CD14-positive monocyte (primary cell): ENCODE measurements at places on chromosomes 11 and 22. TPM values are rescaled to one million over a fixed set of nuclear protein-coding genes. Genes with fewer than 3 reads are reported as not detected.

Gene CCDC87
- polyA plus RNA-seq: not detected

Gene RASSF10
- not detected for polyA plus RNA-seq

DNA sequence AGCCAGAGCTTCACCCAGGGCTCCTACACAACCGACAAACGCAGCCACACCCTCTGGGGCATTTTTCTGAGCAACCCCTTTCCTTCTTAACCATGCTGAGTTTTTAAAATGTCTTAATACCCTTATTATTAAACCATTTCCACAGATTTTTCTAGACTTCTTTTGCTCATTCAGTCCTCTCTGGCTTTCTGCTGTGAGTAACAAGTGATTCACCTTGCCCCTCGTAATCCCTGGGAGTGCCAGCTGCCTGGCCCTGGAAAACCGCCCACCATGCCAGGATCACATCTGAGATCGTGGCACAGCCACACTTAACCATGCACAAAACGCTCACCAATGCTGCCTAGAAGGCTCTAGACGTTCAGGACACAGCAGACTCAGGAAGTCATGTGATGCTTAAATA, 25.4 kb downstream of the YPEL1 start:
- no peak for DNase-seq

DNA sequence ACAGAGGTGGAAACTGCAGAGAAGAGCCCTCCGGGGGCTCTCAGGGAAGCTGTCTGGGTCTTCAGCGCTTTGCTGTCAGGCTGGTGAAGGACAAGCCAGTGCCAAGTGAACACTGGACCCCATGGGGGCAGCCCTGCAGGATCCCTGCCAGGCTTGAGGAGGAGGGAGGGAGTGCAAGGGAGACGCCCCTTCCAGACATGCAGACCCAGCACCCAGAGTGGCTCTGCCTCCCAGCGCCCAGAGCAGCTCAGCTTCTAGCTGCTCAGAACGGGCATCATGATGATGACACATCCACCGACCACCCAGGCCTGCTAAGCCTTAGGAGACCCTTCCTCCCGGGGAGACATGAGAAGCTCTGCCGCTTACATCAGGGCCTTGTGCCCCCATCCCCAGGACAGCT, 39.7 kb downstream of the TBX1 start:
- DNase-seq: no peak

DNA sequence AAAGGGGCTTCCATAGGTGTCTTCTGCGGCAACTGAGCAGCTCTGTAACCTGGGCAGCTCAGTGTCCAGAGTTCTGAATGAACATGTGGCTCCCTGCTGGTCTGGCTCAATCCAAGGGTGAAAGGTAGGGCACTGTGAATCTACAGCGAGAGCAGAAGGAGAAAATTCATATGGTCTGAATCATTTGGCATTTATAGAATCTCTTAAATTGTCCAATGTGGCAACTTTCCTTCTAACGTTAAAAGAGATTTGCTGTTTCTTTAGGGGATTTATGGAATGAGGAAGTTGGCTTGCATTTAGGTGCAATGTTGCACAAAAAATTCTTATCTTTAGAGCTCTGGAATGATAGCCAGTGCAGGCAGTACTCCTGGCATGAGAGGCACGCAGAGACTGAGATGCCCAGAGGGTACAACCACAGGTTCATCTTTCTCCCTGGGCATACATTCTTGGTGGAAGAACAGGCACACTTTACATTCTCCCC, 17.0 kb downstream of the ATXN10 start:
- no peak for DNase-seq

DNA sequence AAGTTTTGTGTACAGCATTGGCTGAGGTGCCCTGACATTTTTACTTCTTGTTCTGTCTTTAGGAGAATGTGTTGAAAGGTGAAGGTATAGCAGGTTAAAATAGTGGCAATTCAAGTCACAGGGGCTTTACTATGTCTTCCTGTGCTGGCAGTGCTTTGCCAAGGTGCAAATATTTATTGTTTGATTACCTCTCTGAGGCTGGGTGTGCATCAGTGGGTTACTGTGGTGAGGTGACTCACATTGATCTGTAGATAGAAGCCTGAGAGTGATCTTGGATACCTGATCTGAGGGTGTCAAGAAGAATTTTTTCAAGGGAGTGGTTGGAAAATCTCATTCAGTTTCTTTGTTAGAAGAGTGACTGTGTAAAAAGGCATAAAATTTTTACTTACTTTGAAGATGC, 90.0 kb downstream of the ARHGAP42 start:
- no peak for DNase-seq

GRCh38 chr22:27487600-27488452, 313.7 kb downstream of the MN1 start:
- DNase-seq: no peak

- no peak for DNase-seq
Observed at GRCh38 chr22:29482726-29483125, 2.7 kb downstream of the NEFH start.

DNA sequence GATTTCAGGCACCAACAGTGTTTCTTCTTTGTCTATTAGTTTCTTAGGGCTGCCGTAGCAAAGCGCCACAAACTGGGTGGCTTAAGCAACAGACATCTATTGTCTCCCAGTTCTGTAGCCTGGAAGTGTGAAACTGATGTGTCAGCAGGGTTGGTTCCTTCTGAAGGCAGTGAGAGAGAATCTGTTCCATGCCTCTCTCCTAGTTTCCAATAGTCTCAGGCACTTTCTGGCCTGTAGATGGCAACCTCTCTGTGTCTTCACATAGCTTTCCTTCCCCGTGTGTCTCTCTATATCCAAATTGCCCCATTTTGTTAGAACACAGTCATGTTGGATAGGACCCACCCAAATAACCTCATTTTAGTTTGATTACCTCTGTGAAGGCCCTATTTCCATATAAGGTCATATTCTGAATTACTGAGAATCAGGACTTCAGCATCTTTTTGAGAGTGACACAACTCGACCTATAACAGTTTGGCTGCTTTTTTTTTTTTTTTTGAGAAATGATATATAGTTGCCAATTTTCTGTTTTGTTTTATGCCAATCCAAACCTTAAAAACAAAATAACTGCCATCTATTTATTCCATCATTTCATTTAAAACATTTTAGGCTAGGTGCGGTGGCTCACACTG, 108.2 kb downstream of the SLC36A4 start:
- DNase-seq: no peak

DNA sequence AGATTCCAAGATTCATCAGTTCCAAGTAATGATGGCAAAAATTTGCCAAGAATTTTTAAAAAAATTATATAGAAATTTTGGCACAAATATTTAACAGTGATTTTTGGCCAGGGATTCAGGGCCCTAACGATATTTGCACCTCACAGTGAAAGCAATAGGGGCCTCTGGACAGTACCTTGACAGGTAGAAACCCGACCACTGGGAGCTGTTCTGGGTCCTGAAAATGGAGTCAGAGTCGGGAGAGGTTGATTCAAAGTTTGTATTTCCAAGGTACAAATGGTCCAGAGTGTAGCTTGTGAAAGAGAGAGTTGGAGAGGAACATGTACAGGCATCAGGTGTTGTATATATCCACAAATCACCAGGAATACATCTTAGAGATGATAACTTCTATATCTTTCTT, 41.6 kb downstream of the MRGPRX2 start:
- DNase-seq: no peak

GRCh38 chr11:122159861-122160260, 43.8 kb upstream of the BLID start:
- no peak for DNase-seq

GRCh38 chr22:34403667-34404066, 483.4 kb upstream of the LARGE1 start:
- no peak for DNase-seq
